ENCODE measurements at places on chromosomes 7 and 10. TPM values are rescaled to one million over a fixed set of nuclear protein-coding genes. Genes with fewer than 3 reads are reported as not detected.

C7orf33 gene
- not detected for total RNA-seq

C10orf53 gene
- total RNA-seq, result not detected

ICA1 gene
- total RNA-seq, result 0.57 TPM

LIPK gene
- not detected for total RNA-seq

ARMC10 gene
- total RNA-seq, result 42.6 TPM

YWHAG gene
- 140 TPM for total RNA-seq

LEP gene
- total RNA-seq, result not detected

C10orf105 gene
- total RNA-seq, result 0.34 TPM

TDRD1 gene
- 0.25 TPM for total RNA-seq

OR2A42 gene
- not detected for total RNA-seq

SSC4D gene
- 0.79 TPM for total RNA-seq

HOXA4 gene
- total RNA-seq, result not detected

TMEM229A gene
- not detected for total RNA-seq

PDZD8 gene
- total RNA-seq, result 12.5 TPM

CDC14C gene
- not detected for total RNA-seq

KDM7A gene
- 28.7 TPM for total RNA-seq

RPEL1 gene
- total RNA-seq, result not detected

EPO gene
- not detected for total RNA-seq

LGI1 gene
- not detected for total RNA-seq

THSD7A gene
- not detected for total RNA-seq

OR2A1 gene
- total RNA-seq, result not detected

SERPINE1 gene
- total RNA-seq, result 0.07 TPM

TRRAP gene
- 51.7 TPM for total RNA-seq

ELN gene
- not detected for total RNA-seq

OR13A1 gene
- not detected for total RNA-seq

CDH23 gene
- 1.5 TPM for total RNA-seq

CALHM3 gene
- total RNA-seq, result not detected

GIMAP1 gene
- 3.5 TPM for total RNA-seq

NPY gene
- not detected for total RNA-seq

TMEM196 gene
- not detected for total RNA-seq

DYNC1I1 gene
- total RNA-seq, result not detected

TAS2R41 gene
- total RNA-seq, result not detected

CHPF2 gene
- total RNA-seq, result 27.3 TPM

VWDE gene
- 2.2 TPM for total RNA-seq

ADARB2 gene
- total RNA-seq, result not detected

ACSM6 gene
- total RNA-seq, result not detected

SUV39H2 gene
- 51.5 TPM for total RNA-seq

ACBD7 gene
- 2.4 TPM for total RNA-seq

SKIDA1 gene
- 0.54 TPM for total RNA-seq

TLX1 gene
- total RNA-seq, result not detected

GHRHR gene
- not detected for total RNA-seq

KIF5B gene
- total RNA-seq, result 57.4 TPM

DPP6 gene
- not detected for total RNA-seq

IFIT1B gene
- total RNA-seq, result not detected

IGF2BP3 gene
- 0.64 TPM for total RNA-seq

SLC26A4 gene
- total RNA-seq, result 1.5 TPM

GRID1 gene
- not detected for total RNA-seq

ADCYAP1R1 gene
- not detected for total RNA-seq

AKR1C4 gene
- not detected for total RNA-seq

HOXA5 gene
- not detected for total RNA-seq

CNTNAP2 gene
- not detected for total RNA-seq

RELN gene
- not detected for total RNA-seq

PODXL gene
- 0.49 TPM for total RNA-seq

NAT16 gene
- not detected for total RNA-seq

VIPR2 gene
- 0.42 TPM for total RNA-seq

NUTM2E gene
- total RNA-seq, result 0.11 TPM

Measured in activated CD4-positive, alpha-beta T cell treated with anti-CD3 and anti-CD28 coated beads for 36 hours (primary cell).